ENCODE measurements at places on chromosomes 6 and 20.

DNA sequence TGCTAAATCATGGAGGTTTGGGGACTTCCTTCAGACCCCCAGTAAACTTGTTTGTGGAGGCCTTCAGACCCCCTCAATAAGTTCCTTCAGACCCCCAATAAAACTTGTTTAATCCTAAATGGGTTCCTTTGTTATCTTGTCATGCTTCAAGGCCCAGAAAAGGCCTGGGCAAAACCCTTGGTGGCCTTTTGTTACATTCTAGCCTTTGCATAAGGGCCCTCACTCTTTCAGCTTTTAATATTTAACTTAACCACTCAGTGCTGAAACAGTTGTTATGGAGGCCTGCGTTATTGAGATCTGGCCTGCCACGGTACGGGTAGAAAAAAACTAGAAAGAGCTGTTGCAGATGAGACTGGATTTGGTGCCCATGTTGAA lies 4.3 kb upstream of the DYNLRB1 start:
- no peak for DNase-seq

GRCh38 chr20:37636977-37637376 lies 56.9 kb upstream of the CTNNBL1 start:
- DNase-seq = no peak

DNA sequence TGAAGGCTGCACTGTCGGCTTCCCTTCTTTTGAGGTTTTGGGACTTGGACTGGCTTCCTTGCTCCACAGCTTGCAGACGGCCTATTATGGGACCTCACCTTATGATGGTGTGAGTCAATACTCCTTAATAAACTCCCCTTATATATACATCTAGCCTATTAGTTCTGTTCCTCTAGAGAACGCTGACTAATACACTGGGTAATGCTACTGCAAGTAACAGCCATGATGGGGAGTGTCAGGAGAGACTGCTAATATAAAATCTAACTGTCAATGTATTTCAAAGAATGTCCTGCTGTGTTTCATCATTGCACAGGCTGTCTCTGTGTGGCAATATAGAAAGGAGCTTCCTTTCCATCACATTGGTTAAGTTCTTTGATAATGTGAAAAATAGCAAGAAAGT lies 57.7 kb upstream of the UST start:
- DNase-seq = no peak

DNA sequence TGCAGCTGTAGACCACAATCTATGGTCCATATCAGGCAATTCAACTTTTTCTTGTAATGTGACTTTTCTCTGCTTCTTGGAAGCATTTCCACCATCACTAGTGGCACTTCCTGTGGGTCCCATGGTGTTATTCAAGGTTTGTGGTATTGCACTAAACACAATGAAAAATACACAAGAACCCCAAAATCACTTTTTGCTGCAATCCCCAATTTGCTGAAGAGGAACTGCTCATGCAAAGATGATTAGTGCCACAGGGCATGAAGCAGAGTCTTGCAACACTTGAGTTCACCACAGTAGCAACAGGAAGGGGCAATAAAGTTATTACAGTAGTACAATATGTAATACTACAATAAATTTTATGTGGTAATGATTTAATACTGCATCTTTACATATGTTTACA lies 16.8 kb upstream of the TAAR1 start:
- peak; percentile 72 for DNase-seq

GRCh38 chr6:28981431-28981832 lies 23.7 kb downstream of the ZNF311 start:
- peak; percentile 91 for DNase-seq

DNA sequence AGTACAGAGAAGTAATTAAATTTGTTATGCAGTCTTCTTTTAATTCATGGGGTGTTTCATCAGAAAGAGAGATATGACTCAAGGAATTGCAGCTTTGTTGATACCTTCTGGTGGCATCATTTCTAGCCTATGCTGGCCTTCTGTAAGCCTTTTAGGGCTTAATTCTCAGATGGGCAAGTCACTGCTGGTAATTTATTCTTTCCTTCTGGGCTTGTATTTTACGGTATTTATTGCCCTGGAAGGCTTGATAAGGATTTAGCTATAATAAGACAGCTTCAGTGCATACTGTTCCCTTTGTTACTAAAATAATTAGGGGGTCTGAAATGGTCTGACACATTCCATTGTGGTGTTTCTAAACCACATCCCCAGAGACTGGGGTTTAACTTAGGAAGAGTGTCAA lies 57.9 kb upstream of the EMILIN3 start:
- peak; percentile 27 for DNase-seq

GRCh38 chr6:85460921-85461797 lies 11.3 kb downstream of the NT5E start:
- peak; percentile 62 for DNase-seq

GRCh38 chr20:23090147-23090546 lies 4.0 kb upstream of the CD93 start:
- DNase-seq = no peak

DNA sequence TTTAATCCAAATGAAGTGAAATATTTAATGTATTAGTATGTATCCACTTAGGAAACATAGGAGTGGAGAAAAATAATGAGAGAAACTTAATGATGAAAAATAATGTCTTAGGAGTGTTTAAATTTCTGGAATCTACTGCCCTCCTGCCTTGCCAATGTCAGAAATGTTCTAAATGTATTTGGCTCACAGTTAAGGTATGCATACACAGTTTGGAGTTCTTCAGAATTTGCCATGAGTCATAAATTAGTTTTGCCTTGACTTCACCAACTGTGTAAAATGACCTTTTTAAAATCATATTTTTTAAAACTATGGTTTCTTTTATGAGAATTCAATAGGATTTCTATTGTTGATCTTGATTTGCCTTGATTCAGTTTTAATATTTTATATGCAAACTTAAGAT lies 191.7 kb upstream of the HSF2 start:
- DNase-seq = no peak

DNA sequence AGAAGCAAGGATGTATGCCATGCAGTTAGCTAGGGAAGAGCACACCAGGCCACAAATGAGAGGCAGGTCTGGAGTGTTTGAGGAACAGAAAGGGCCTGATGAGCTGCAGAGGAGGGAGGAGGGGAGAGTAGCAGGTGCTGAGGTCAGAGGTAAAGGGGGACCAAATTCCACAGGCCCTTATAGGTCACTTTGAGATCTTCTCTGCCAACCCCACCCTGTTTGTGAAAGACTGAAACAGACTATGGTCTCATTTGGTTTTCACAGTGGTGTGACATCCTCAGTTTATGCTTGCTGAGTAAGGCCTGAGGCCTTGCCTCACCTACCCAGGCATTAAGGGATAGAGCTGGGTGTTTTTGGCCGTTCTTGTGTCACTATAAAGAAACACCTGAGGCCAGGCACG lies 187.7 kb upstream of the MYLIP start:
- no peak for DNase-seq

- peak; percentile 8 for DNase-seq
Observed at GRCh38 chr20:58433029-58433647, 44.1 kb downstream of the VAPB start.

GRCh38 chr6:25022140-25022553 lies 86.4 kb upstream of the RIPOR2 start:
- peak; percentile 69 for DNase-seq

GRCh38 chr6:46380152-46380807 lies 111.0 kb downstream of the RCAN2 start:
- no peak for DNase-seq

GRCh38 chr6:81816380-81816779 lies 63.9 kb upstream of the TENT5A start:
- DNase-seq = no peak

DNA sequence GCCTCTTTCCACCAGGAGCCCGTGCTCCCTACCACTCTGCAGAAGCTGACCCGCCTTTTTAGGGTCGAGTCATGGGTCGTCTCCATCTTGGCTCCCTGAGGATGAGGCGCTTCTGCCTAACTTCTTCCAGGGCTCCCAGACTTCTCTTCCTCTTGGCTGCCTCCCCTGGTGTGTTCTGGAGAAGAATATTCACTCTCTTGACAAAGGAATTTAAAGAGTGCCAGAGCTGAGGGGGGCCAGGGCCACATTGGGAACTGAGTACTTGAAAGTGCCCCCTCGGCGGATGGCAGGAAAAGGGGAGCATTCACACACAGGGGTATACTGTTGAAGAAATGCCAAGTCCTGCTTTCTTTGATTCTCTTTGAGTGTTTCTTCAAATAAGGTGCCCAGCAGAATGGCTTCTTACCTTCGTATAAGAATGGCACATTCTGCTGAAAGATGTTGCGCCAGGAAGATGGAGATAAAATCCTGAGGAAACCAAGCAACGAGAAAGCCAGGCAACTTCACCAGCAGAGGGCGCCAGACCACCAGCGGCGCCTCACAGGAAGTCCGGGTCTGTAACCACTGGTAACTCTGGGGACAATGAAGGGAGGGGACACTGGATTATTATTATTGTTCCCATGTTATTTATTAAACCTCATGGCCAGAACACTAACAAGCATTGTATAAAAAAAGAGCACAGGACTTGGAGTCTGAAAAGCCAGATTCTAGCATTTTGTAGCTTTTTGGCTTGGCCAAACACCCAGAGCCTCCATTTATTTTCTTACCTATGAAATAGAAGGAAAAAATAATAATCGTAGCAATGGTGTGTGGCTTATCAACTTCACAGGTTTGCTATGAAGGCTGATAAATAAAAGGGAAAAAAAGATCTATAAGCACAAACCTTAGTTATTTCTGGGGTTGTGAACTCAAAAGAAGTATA lies 176.7 kb downstream of the HACE1 start:
- DNase-seq = peak; percentile 81

DNA sequence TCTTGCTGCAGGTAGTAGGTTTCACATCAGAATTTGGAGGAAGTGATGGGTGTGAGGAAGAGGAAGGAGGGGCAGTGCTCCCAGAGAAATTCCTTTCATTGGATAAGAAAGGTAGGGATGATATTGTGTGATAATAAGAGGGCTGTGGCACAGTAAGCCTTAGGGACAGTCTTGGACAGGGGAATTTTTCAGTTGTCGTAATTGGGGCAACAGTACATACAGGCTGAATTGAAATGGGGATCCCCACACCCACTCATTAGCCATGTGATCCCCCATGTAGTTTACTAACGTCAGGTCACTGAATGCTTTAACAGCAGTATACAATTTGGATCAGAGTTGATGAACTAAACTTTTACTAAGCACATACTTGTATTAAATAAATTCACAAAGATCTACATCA lies 79.4 kb downstream of the FOXO3 start:
- no peak for DNase-seq

- DNase-seq = no peak
Observed at GRCh38 chr6:38188677-38189335, 369.3 kb downstream of the ZFAND3 start.

- no peak for DNase-seq
Observed at GRCh38 chr6:104940238-104940892, 16.5 kb upstream of the LIN28B start.

DNA sequence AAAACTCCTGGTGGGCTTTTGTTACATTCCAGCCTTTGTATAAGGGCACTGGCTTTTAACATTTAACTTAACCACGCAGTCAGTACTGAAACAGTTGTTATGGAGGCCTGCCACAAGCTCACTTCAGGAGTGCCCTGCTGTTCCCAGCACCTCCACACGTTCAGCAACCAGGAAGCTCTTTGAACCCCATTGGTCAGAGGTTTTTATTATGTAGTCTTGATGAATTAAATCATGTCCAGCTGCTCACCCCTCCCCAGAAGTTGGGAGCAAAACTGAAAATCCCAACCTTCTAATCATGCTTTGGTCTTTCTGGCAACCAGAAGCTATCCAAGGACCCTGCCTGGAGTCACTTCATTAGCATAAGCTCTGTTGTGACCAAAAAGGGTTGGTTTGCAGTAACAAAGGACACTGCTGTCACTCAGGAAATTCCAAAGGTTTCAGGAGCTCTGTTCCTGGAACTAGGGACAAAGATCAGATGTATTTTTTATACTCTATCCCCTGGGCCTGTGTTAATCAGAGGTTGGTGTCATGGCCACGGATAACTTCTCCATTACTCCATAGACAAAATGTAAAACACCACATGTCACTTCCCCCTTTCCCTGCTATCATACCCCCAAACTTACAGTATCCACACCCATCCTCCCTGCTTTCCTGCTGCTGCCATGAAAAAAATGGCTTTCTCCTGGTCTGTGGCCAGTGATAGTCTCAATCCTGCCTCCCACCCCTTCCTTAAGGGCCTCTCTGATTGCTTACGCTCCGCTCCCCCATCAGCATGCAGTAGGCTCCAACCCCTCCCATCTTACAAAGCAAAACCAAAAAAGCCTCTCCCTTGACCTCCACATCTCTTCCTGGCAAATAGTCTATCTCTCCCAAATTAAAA lies 3.1 kb downstream of the ARMC12 start:
- DNase-seq = no peak

DNA sequence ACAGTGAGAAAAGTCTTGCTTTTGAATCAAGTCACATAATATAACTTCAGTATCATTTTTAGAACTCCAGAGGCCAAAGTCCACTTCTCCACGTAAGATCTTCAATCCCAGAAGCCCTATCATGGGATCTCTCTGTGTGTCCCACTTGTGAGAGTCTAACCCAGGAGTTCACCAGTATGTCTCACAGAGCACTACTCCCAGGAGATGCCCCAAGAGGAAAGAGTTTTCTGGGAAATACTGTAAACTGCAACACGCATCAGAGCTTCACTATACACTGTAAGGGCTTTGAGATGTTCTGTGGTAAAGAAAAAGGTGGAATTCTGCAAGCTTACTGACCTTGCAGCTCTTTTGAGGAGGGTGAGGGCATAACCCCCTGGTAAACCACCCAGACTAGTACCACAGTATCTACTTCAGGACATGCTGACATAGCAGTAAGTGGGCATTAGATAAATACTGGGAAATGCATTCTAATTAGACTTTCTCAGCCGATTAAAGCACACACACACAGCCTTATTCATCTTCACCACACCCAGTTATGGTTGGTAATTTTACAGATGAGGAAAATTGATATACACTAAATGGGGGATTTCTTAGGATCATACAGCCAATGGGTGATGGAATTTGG lies 12.3 kb downstream of the DCBLD1 start:
- DNase-seq = peak; percentile 7

DNA sequence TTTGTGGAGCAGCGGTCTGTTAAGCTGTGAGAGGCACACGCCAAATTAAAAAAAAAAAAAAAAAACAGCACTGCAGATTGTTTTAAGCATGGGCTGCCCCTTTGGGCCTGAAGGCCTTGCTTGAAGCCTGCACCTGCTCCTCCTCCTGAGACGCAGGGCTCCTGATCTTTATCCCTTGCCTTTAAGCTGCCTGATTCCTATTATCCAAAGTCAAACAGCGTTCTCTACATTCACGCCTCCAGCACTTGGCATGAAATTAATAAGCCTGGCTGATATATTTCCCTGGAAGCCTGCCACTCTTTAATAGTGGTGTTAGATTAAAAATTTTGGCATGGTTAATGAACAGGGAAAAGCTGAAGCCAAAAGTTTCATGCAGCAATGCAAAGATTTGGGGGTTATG lies 163.9 kb downstream of the FAXC start:
- DNase-seq = no peak

DNA sequence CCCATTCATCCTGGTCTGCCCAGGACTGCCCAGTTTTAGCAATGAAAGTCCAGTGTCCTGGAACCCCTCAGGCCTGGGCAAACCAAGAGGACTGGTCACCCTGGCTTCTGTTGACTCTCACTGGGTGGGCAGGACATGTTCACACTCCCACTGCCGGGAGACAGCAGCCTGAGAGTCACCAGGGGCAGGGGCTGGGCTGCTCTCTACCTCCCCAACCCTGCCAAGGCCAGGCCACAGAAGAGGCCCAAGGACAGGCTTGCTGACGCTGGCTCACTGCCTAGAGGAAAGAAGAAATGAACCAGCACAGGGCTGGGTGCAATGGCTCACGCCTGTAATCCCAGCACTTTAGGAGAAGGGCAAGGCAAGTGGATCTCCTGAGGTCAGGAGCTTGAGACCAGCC lies 36.9 kb downstream of the C20orf203 start:
- no peak for DNase-seq

- peak; percentile 50 for DNase-seq
Observed at GRCh38 chr6:169725125-169726048, 1.1 kb upstream of the PHF10 start.
